PC-3 (cell line): ENCODE measurements at places on chromosomes 3 and 15.

GRCh38 chr3:46881596-46882376, 4.3 kb downstream of the PTH1R start:
- no peak for DNase-seq

DNA sequence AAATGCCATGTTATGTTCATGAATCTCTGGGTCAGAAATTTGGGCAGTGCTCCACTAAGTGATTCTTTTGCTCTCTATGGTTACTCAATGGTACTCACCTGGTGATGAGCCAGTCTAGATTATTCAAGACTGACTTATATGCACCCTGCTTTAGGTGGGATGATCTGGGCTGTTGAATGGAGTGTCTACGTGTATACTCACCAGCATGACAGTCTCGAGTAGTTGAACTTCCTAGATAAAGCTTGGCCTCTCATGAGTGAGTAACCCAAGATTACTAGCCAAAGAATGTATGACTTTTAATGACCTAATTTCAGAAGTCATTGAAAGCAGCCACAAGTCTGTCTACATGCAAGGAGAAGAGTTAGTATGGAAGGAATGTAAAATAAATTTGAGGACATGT, 77.5 kb upstream of the CADM2 start:
- peak; percentile 54 for DNase-seq

- DNase-seq = no peak
These were observed 9.6 kb upstream of the RCCD1 start for GRCh38 chr15:90945091-90945490.

GRCh38 chr15:82303956-82304777, 41.5 kb downstream of the SAXO2 start:
- DNase-seq = no peak

- DNase-seq = no peak
These were observed 63.4 kb upstream of the VEPH1 start for GRCh38 chr3:157566596-157566995.

GRCh38 chr3:159624616-159625015, 364.0 kb upstream of the IL12A start:
- DNase-seq = peak; percentile 51

DNA sequence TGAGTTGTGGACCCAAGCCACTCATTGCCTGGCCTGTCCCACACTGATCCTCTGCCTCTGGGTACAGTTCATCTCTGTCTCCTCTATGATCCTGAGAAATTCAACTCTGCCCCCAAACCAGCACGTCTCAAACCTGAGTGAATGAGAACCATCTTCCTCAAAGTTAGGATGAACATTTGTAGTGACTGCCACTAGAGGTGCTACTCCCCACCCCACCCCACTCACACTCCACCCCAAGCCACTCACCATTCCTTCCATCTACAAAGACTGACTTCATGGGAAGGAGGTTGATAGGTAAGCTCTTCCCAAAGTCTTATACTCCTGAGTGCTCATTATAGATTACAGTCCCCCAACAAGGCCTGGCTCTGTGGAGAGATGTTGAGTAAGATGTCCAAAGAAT, 43.8 kb downstream of the NEK10 start:
- no peak for DNase-seq

GRCh38 chr3:37853691-37854413, 7.8 kb upstream of the CTDSPL start:
- DNase-seq = no peak
